Stimulated activated CD4-positive, alpha-beta T cell treated with anti-CD3 and anti-CD28 coated beads, Interleukin-1b, Interleukin-23, amount 100 ng/mL, for 24 hours (primary cell): ENCODE measurements at places on chromosomes 5 and 9.

DNA sequence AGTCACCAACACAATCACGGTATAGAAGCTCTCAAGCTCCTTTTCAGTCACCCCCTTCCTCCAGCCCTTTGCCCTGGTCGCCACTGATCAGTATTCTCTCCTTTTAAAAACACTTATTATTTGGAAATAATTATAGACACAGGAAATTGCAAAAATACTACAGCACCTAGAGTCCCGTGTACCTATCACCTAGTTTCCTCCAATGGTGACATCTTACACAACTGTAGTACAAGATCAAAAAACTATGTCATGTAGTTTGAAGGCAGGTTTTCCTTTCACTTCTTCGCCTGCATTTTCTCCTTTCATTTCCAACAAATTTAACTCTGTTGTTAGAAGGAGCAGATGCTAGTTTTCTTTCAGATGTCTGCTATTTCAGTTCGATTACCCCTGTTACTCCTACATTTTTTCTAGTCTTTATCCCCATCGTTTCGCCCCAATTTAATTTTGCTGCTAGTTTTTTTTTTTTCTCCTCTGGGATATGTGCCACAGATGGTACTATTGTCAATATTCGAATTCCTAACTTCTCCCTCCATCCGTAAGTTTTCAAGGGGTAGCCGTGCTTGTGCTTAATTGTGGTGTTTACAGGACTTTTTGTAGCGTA lies 612 bp upstream of the ATG10 start:
- DNase-seq = no peak

- DNase-seq = no peak
These were observed 125.4 kb upstream of the BOD1 start for GRCh38 chr5:173741729-173742431.

GRCh38 chr9:35696520-35697215 lies 6.9 kb upstream of the TPM2 start:
- DNase-seq = no peak

DNA sequence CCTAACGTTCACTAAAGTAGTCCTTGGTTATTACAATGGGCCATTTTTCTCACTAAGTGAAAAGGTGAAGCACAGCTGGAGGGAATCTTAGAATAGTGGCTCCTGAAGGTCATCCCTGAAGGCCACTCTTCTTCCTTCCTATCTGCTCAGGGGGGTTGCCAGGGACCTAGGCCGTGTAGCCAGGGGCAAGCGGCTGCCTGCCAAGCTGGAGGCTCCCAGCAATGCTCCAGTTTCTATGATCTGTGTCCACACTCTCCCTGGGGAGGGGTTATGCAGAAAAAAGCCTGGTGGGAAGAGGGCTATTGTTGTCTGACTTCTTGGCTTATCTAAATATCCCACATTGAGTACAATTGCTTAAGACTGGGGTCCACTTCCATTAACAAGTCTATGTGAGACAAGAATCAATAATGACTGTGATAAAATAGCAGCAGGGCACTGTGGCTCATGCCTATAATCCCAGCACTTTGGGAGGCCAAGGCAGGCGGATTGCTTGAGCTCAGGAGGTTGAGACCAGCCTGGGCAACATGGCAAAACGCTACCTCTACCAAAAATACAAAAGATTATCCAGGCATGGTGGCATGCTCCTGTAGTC lies 3.8 kb downstream of the NMRK1 start:
- no peak for DNase-seq

DNA sequence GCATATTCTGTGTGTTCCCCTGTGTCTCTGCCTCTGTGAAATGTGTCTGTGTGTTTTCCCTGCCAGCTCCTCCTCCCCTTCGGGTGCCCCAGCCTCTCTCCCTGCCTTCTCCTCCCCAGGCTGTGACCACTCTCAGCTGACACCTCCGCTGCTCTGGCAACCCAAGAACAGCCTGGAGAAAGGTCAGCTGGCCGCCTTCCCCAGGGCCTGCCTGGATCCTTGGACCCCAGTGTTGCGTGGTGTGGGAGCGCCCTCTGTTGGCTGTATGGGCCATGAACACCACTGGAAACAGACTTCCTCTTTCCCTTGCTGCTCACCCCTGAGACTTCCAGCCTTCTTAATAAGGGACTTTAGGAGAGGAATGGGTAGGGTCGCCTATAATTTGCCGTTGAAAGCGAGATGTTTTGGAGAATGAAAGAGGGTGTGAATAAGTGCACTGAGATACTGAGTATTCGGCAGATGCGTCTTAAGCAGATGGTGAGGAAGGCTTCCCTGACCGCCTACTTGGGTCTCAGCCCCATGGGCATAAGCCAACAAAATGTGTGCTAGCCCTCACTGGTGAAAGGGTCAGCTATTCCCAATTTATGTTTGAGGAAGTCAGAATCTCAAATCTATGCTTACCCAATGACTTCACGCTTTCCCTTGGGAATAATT lies 114.9 kb upstream of the TRIM32 start:
- DNase-seq = no peak
